ENCODE measurements at places on chromosomes 5 and 9.

DNA sequence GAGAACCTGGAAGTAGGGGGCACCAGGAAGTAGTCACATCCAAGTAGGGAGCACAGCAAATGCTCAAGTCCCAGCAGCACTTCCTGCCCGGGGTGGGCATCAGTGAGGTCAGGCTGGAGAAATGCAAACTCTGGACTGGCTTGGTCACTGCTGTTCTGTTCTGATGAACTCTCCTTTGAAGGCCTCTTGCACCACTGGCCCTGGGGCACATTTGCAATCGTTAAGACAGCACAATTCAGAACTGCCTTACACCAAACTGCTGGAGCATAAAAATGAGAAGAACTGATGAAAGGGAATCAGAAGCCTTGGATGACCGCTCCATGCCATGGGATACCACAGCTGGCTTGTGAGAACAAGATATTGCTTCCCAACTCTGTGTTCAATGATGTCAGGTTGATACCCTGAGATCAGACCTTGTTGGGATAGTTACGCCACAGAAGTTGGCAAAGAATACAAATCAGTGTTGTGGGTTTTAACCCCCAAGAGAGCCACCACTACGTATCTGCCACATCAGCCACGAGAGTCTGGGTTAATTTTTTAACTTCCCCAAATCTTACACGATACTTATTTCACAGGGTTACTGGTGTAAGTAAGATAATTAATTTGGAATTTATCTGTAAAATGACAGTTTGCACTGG, 42.3 kb upstream of the ZSWIM6 start:
- no peak for DNase-seq

GRCh38 chr9:129436751-129437625, 183.9 kb downstream of the C9orf50 start:
- DNase-seq = no peak

DNA sequence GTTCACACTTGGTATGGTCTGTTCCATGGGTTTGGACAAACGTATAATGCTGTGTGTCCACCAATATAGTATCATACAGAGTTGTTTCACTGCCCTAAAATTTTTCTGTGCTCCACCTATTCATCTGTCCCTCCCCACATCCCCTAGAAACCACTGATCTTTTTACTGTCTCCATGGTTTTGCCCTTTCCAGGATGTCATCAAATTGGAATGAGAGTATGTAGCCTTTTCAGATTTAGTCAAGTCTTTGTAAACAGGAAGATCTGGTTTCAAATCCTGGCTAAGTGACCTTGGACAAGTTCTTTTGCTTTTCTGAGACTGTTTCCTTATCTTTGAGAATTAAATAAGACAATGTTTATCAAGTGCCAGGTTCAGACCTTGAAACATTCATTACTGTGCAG, 13.2 kb upstream of the LVRN start:
- DNase-seq = no peak

DNA sequence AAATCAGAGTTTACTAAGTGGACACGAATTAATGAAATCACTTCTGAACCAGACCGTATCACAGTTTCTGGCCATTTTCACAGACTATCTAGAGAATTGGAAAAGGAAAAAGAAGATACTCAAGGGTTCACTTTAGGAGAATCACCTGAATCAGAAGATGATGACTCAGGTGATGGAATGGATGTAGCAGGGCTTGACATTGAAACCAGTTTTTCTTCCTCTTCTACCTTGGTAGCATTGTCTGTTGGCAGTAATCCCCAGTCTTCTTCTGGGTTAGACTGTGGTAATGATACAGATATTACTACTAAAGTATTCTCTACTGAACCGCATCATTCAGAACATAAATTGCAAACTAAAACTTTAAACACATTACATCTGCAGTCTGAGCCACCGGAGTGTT, 38.5 kb downstream of the ICE1 start:
- DNase-seq = no peak

DNA sequence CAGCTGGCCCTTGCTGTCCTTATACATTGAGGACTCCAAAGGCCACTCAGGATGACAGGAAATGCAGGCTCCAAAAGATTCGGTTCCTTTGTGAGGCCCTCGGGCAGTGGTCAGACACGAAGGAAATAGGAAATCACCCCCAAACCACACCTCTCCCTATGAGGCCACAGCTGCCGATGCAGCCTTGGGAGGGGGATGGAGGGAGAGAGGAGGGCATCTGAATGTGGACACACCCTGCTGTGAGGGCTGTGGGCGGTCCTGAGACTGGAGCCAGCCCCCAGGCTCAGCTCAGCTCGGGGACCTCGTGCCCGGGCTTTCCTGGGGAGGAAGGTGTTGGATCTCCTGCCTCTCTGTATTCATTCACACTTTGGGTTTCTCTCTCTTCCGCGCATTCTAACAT, 2.7 kb upstream of the CLPTM1L start:
- no peak for DNase-seq

DNA sequence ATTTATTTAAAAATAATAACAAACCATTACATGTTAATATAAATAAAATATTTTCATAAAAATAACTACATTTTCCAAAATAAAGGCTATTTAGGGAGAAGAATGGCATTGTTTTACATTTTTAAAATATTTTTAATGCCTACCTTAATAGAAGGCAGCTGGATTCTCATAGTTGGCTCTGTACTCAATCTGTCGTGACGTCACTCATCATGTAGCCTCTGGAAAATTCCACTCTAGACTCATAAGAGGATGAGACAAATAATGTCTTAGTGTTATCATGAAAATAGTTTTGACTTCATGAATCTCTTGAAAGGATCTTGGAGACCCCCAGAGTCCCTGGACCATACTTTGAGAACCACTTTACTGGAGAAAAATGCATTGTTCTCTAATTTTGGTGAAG, 93.1 kb downstream of the NXNL2 start:
- DNase-seq = no peak

- DNase-seq = no peak
These were observed 1.5 kb upstream of the ANKHD1 start for GRCh38 chr5:140399979-140400729.

DNA sequence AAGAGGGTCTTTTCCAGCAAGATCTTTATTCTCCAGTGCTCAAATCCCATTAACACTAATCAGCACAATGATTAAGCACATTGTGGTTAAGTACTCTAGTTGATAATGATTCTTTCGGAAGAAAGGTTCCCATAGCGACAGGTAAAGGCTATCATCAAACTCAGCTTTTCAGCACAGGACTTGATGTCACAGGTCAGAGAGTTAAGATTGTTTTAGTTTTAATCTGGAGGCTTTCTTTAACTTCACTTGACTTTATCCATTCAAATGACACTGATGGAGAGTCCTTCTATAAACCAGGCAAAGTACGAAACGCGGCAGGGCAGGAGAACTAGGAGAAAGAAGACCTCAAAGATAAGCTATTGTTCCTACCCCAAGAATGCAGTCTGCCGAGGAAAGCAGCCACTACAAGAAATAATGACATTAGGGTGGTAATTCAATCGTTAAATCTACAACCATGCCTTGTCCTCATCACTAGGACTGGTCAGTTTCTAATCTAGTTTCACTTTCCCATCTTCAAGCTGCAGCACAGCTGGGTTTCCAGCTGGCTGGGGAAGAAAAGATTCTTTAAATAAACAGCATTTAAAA, 4.6 kb downstream of the NRG2 start:
- no peak for DNase-seq

GRCh38 chr5:619444-619843, 7.3 kb downstream of the CEP72 start:
- DNase-seq = no peak

DNA sequence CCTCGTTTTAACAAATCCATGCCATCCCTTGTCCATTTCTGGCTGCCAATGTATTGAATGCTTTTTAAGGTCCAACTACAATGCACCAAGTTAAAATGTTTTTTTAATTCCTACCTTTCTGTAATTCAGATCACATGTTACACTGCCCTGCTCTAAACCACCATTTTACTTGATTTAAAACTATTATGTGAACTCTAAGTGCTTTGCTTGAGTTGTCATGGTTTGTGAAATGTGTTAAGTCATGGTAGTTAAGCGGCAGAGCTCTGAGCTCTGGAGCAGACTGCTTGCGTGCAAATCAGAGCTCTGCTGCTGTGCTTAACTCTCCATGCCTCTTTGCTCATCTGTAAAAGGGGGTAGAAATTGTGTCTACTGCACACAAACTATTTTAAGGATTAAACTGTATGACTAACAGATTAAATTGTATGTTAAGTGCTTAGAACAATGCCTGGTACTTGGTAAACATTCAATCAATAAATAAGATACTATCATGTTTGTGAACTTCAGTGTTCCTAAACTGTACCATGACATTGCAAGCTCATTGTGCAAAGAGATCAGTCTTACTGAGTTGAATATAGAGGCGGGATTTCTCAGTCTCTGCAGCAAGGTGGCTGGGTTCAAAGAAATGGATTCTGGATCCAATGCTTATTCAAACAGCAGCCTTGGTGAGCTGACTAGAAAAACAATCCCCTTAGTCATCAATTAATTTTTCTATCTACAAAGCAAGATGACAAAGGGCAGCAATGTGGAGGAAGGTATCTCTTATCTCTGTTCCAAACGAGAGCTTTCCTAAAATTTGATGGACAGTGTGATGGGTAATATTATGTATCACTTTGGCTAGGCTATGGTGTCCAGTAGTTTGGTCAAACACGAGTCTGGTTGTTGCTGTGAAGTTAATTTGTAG, 16.1 kb upstream of the CMBL start:
- no peak for DNase-seq

GRCh38 chr5:167814828-167815227, 476.6 kb upstream of the WWC1 start:
- no peak for DNase-seq

DNA sequence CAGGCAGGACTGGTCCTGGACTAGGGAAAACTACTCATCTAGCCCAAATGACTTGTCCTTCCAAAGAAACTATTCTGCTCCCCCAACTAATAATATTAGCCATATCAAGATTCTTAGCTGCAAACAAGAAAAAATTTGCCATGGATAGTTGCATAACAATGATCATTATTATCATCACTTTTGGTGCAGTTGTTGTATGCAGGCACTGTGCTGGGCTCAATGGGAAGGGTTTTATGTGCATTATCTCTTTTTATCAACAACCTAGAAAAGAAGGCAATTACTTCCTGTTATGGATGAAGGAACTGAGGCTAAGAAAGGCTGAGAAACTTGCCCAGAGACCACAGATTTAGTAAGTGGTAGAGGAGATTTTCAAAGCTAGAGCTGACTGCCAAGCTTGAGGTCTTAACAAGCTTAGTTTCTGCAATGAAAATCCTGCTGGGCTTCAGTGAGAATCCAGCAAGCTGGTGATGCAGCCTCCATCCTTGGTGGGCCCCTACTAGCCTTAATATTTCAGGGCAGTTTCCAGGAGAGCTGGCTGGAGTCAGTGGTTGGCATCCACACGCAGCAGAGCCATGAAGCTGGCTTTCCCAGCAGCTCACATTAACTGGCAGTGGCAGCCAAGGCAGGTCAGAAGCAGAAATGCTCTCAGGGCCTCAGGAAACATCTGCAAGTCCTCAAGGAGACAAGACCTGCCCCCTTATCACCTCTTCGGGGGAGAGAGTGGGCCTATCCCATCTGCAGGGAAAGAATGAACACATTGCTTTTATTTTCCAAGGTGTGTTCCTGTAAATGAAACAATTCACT, 20.5 kb upstream of the MEGF9 start:
- DNase-seq = no peak

DNA sequence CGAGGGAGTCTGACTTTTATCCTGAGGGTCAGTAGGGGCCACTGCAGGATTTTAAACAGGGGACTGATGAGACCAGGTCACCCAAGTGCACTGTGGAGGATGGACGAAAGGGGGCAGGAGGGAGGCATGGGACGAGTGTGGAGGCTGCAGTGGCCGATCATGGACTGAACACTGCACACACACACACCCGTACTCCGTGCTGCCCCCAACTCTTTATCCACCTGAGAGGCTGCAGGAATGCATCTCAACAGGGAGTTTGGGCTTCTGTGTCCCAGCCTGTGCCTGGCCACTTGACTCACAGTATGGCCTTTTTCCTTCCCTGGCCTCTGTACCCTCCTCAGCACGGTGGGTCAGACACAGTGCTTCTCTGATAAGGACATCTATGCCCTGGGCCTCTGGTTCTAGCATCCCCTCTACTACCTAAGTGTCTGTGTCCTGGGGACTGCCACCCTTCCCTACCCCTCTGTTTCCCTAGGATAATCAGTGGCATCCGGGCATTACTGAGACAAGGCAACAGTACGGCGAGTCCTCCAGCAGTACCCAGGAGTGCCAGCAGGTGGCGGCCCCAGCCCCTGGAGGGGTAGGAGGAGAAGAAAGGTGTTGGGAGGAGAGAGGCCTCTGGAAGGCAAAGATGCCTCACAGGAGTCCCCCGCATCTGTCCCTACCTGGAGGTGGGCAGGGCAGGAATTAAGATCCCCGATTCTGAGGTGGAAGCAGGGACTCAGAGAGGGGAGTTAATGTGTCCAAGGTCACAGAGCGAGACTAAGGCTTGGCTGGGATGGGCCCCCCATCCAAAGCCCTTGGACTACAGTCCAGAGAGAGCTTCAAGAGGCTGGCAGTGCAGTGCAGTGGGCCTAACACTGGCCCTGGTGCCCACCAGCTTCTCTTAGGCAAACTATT, 5.1 kb upstream of the CDX1 start:
- DNase-seq = peak; percentile 72

DNA sequence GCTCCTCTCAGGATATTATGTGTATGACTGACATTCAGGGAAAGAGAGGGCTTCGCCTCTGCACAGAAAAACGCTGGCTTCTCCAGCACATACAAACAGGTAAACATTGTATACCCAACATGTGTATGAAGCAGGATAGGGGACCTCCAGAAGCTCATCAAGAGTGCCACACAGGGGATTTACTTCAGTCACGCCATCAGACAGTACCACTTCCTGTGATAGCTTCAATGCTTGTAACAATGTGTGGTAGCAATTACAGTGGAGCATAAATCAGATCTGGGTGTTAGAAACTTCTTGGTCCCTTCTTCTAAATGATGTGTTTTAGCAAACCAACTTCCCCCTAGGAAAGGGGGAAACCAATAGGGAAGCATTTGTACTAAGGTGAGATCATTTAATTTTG, 160.8 kb downstream of the TSSK1B start:
- DNase-seq = no peak

DNA sequence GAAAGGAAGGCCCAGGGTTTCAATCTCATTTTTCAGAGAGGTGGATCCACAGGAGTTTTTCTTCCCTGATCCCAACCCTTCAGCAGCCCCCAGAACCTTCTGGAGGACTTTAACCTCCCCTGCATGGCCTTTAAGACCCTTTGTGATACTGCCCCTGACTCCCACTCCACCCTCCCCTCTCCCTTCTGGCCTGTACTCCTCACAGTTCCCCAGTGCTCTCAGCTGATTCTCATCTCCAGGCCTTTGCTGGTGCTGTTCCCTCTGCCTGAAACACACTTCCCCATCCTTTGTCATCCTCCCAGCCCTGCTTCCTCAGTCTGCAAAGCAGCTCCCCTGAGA, 18.5 kb downstream of the NEURL1B start:
- DNase-seq = no peak

GRCh38 chr5:120141076-120141475, 323.0 kb upstream of the PRR16 start:
- no peak for DNase-seq

GRCh38 chr9:133170716-133171115, 7.0 kb upstream of the GBGT1 start:
- no peak for DNase-seq

- DNase-seq = no peak
These were observed 18.2 kb downstream of the ADRB2 start for GRCh38 chr5:148844433-148845280.

All from activated CD4-positive, alpha-beta T cell treated with anti-CD3 and anti-CD28 coated beads, Interleukin-2, Interleukin-4, amounts not matched to agents 100 ng/mL and 50 ng/mL, durations not matched to agents 16 hours and 8 hours (primary cell).